ENCODE measurements at places on chromosomes 2 and 18.
A peak's percentile ranks its signal among the peaks of the same experiment; 100 is the strongest.

DNA sequence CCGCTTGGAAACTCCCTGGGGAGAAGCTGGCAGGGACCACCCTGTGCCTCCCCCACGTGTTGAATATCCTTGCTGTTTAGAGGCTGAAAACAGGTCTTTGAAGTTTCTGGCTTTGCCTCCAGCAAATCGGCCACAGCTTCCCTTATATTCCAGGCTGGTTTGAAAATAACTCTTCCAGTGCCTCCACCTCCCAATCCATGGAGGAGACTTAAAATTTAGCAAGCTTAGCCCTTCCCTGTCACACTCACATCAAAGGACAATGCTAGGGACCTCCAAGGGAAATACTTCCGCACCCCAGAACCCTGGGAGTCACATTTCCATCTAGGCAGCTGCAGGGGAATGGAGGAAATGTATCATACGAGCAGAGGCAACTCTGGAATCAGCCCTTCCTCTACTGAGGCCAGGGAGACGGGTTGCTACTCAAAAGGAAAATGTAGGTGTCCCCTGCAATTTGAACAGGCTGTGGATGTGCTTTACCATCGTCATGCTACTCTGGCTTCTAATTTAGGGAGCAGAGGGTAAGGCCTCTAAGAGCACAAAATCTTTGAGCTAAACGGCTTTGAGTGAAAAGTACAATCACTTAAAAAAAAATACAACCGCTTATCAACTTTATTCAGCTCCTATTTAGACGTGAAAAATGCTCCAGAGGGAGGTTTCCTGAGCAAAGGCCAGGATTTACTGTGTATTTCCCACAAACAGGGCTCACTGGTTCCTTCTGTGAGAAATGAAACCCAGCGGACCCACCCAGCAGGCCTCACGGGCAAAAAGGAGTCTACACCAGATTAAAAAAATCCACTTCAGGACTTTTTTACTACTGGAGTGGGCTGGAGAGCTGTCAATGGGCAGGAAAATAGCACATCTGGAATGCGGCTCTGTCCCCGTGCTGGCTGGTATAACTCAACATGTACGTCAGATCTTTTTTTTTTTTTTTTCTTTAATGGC lies 49.4 kb upstream of the PKDCC start:
- DNase-seq = no peak

GRCh38 chr2:108404784-108405397 lies 27.1 kb downstream of the SULT1C4 start:
- DNase-seq = no peak

DNA sequence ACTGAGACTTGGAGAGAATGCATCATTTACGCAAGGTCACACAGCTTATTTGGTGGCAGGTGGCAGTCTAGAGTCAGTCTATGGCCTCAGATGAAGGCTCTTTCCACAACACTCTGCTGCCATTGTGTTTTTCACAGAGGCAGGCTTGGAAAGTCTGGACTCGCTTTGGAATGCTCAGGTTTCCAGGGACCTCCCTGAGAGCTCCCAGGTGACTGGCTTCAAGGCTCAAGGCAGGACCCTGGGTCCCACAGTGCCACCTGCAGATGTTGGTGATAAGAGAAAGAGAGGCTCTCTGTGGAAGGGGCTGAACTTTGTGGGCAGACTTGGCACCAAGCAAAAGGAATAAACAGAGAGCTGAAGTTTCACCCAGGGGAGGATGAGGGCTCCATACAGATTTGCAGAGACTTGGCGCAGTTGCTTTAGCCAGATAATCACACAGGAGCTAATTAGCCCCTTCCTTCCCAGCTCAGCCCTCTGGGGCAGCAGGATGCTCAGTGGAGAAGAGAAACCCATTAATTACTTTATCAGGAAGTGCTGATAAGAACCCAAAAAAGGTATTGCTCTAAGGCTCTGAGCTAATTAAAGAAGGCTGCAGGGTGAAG lies 103.5 kb downstream of the LBH start:
- DNase-seq = peak; percentile 3

DNA sequence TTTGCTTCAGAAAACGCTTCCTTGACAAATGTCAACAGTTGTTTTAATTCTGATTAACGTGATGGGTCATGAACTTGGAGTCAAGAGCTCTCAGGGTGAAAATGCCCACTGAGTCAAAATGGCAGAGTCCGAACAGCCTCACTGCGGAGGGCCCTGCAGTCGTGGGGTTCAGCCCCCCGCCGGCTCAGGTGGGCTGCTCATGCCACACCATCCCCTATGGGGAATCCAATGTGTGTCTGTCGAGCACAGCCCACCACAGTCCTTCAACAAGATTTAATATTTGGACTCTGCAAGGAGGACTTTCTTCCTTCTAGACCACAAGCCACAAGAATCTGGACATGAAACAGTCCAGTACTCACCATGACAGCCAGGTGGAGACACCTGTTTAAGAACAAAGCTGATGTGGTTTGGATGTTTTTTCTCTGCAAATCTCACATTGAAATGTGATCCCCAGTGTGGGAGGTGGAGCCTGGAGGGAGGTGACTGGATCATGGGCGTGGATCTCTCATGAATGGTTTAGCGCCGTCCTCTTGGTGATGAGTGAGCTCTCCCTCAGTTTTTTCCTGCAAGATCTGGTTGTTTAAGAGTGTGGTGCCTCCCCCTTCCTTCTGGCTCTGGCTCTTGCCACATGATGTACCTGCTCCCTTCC lies 201.0 kb downstream of the NDUFA10 start:
- DNase-seq = peak; percentile 31

GRCh38 chr2:155026651-155027174 lies 328.2 kb downstream of the KCNJ3 start:
- DNase-seq = no peak

- DNase-seq = no peak
Observed at GRCh38 chr2:216888081-216888480, 28.2 kb upstream of the TNP1 start.

DNA sequence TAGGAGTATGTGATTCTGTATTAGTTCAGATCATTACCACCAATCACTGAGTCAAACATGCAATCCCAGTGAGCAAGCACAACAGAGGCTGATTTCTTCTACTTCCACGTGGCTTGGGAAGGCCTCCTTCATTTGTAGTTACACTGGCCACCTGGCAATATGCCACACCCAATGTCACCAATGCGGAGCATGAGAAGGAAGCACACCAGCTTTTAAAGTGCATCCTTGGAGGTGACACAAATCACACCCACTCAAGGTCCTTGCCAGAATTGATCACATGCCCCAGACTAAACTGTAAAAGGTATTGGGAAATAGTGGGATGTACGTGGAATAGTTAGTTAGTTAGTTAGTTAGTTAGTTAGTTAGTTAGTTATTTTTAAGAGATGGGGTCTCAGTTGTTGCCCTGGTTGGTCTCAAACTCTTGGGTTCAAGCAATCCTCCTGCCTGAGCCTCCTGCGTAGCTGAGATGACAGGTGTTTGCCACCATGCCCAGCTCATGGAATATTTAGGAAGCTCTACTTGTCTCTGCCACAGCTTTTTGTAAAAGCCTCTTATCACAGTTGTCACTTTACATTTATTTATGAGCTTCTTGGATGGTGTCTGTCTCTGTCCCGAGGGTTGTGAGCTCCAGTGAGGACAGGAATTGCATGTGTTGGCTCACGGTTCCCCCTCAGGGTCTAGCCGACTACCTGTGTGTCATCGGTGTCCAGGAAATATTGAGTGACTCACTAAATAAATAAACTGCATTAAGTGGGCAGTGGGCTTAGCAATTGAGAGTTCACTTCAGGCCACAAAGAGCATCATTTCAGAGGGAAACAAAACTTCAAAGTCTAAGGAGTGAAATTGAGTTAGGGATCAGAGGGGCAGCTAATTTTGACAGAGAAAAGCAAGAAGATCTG lies 28.1 kb upstream of the CAB39 start:
- no peak for DNase-seq

GRCh38 chr2:157875641-157876065 lies 477 bp downstream of the ACVR1 start:
- DNase-seq = no peak

Measured in COR-L47 (cell line).